ENCODE measurements at places on chromosomes 12 and 14.

DNA sequence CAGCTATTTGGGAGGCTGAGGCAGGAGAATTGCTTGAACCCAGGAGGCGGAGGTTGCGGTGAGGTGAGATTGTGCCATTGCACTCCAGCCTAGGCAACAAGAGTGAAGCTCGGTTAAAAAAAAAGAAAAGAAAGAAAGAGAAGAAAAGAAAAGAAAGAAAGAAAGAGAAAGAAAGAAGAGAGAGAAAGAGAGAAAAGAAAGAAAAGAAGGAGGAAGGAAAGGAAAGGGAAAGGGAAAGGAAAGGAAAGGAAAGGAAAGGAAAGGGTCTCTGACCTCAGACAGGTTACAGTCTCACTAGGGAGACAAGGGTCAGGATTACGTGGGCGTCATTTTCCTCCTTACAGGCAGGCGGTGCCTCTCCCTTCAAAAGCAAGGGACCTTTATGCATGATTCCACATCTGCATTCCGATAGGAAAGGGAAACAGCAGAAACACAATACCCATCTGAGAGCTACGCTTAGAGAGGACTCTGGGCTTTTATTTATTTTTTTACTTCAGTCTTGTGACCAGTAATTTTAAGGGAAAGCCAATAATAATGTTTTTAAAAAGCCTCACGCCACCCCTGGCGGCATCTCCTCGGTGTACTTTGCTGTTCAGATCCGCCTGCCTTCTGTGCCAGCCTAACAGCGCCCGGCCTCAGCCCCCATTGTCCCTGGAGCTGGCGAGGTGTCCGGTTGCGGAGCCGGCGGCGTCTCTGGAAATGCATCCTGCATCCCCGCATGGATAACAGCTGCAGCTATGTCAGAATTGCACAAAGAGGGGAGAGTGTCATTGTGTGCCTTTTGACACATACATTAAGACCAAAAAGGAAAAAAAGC, 945 bp upstream of the HIP1R start:
- peak; percentile 73 for DNase-seq

- no peak for DNase-seq
Measured at GRCh38 chr12:59491877-59492276, 104.0 kb upstream of the SLC16A7 start.

DNA sequence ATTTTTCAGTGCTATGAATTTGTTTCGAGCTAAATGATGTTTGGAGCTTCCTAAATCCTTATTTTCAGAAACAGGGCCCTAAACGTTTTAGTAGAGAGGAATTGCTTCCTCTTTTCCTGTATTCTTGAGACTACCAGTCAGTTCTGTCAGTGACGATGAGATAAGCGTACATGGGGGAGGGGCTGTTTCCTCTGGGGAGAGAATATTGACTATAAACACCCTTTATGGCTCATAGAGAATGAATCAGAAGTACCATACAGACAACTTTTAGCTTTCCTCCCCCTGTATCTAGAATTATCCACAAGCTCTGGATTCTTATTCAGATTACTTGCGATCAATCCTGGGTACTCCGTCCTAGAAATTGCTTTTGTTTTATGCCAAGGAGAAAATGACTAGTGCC, 5.1 kb downstream of the TBK1 start:
- no peak for DNase-seq

GRCh38 chr14:72024043-72024407, 91.8 kb downstream of the RGS6 start:
- no peak for DNase-seq

DNA sequence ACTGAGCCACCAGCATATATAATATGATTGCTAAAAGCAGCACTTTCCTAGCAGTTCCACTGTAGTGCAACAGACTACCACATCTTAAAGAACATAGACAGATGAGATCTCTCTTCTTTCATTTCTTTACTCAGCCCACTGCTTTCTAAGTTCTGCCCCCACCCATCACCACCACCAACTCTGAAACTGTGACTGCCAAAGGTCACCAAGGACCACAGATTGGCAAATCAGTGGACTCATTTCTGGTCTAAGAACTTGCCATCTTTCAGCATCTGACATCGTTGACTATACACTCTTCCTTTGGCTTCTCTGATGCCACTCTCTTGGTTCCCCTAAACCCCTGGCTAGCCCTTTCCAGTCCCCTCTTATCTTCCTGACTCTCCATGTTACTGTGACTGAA, 38.4 kb downstream of the IFNG start:
- no peak for DNase-seq

- no peak for DNase-seq
Measured at GRCh38 chr12:91603060-91603459, 420.4 kb upstream of the DCN start.

DNA sequence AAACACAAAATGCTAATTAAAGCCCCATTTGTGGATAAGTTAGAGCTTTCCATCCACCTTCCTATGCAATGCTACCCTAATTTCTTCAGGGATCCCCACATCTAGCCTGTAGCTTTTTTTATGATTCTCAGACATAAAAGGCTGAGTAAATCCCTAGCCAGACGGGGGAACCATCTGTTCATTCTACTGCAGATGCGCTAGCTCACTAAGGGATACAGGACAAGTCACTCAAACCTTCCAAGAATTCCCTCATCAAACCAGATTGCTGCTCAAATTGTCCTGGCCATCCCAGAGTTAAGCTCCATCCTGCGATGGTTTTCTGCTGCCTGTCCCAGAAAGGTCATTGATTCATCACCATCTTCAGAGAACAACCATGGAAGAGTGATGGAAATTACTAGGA, 56.7 kb downstream of the MYRFL start:
- DNase-seq, result no peak
